ENCODE measurements at places on chromosomes 7 and 10.

- DNase-seq, result no peak
Measured at GRCh38 chr7:155770241-155770640, 42.0 kb downstream of the SHH start.

- DNase-seq, result no peak
Measured at GRCh38 chr7:39085590-39086049, 107.9 kb downstream of the POU6F2 start.

DNA sequence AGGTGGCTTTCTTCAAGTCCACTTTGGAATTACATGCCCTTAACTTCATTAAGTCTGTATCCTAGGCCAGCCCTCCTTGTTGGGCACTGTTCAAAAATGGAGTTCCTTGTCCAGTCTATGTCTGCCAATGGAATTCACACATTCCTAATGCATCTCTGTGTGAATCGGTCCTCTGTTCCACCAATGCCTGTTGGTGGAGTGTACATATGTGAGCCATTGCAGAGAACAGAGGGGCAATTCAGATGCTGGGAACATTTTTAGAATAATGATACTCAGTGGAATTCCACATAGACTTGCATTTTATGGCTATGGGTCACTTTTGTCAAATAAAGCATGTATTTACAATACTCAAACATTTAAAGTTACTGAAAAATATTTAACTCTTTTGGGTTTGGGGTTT is 108.3 kb downstream of the COL28A1 start:
- no peak for DNase-seq

- no peak for DNase-seq
Measured at GRCh38 chr10:17873946-17874345, 64.8 kb downstream of the MRC1 start.

- DNase-seq, result no peak
Measured at GRCh38 chr10:113499806-113500205, 53.0 kb upstream of the HABP2 start.

DNA sequence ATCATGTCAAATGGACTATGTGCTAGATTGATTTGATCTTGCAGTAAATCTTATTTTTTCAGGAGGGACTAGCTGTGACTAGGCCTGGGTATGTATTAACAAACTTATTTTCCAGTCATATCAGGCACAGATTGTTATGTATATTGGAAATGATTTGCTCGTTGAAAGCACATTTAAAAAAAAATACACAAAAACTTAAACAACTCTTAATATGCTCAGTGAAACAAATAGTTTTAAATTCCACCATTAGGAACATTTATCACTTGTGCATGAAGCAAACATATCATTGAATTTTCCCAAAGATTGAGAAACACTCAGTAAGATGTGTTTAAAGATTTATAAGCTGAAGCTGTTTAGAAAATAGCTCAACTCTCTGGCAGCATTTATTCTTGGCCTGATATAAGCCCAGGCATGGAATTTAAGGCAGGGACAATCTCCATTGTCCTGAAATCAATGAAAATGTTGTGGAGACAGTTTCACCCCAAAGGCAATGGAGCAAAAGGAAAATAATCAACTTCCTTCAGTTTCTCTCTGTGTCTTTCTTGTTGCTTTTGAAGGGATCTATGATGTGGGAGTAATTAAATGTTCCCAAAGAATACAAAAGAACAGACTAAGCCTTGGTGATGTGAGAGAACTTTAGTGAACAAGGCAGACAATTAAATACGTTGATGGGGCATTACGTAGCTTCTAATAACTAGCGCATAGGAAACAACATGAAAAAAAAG is 250.3 kb downstream of the GPR37 start:
- DNase-seq, result no peak

- DNase-seq, result peak; percentile 26
Measured at GRCh38 chr7:155860840-155861479, 48.7 kb upstream of the SHH start.

DNA sequence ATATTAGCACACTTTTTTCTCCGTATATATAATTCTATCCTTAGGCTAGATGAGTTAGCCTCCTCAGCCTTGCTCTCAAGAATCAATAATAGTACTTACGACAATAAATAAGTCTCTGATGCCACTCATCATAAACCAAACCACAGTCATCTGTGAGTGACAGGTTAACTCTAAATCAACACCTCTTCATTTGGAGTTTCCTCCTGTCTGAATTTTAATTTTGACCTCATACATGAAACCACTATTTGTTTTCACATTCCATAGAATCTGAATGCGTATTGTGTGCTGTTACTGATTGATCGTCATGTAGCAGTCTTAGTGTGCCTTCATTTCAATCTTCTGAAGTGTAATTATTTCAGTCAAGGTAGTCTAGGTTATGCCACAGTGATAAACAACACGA is 85.8 kb downstream of the HGF start:
- DNase-seq, result no peak

- peak; percentile 18 for DNase-seq
Measured at GRCh38 chr7:134016223-134016941, 110.8 kb upstream of the LRGUK start.

DNA sequence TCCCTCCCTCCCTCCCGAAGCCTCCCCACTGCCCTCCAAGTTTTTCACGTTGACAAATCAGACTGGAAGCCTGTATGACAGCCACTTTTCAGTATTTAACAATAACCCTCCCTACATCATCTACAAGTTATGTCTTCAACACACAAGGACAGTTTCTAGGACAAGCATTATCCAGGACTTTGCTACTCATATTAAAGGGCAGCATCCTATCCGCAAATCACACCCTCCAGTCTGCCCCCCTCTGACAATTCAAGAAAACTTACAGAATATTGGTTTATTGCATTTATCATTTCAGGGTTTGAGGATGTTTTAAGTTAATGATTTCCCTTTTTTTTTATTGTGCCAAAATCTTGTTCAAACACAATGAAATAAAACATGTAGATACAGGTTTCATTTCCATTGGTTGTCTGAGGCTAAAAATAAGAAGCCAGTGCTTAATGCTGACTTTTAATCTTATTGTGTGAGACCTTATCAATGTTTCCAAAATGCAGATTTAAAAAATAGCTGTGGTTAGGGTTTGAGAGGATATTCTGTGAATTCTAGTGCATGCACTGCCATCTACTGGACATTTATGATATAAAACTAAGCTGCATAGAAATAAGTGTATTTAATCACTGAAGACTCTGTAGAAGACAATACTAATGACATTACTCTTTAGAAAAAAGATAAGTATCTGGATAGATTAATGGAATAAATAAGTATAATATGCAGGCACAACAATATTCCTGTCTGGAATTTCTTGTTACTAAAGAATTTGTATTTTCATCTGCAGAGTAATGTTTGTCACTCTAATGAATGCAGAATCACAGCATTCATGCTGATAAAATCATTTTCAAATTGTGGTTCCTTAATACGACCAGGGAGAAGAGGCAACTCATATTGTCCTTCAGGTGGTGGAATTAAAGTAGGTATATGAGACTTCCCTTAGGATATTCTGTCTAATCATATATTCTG is 64.1 kb downstream of the CAV1 start:
- peak; percentile 57 for DNase-seq

DNA sequence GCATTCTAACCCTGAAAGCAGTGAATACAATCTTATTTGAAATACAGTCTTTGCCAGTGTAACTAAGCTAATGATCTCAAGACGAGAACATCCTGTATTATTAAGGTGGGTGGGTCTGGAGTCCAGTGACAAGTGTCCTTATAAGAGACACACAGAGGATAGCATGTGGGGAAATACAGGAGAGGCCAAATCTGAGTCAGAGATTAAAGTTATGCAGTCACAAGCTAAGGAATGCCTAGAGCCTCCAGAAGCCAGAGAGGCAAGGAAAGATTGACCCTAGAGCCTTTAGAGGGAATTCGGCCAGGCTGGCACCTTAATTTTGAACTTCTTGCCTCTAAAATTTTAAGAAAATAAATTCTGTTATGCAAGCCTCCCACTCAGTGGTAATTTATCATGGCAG is 87.5 kb upstream of the HGF start:
- peak; percentile 42 for DNase-seq

DNA sequence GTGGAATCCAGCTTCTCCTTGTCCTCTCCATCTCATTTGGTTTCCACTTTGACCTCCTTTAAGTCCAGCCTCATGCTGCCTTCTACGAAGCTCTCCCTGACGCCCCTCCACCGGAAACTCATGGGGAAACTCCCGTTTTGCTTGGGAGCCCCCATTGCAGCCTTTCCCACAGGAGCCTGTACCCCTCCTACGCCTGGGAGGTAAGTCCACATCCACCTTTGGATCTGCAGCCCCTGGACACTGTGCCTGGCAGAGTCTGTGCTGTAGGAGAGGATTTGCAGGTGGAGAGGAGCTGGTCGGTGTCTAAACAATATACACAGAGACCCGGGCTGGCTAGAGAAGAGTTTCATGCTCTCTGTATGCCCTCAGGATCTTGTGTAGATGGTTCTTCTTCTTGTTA is 296.1 kb downstream of the GLRX3 start:
- DNase-seq, result no peak

DNA sequence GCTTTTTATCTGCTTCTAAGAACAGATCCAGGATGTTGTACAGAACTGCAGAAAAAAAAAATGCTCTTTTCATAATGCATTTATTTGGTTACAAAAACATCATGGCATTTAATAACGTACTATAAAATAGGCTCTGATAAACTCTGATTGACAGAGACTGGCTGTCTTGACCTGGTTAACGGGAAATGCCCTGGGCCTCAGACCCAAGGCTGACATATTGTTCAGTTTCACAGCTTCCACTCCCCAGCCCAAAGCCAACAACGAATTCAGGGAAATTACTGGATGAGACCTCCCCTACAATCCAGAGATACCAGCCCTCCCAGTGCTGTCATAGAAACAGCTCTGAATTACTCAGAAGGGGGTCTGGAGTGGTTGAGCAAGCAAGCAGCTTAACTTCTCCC is 260.1 kb downstream of the CREB5 start:
- DNase-seq, result no peak

GRCh38 chr7:141889321-141889720 is 26.9 kb upstream of the OR9A4 start:
- no peak for DNase-seq

DNA sequence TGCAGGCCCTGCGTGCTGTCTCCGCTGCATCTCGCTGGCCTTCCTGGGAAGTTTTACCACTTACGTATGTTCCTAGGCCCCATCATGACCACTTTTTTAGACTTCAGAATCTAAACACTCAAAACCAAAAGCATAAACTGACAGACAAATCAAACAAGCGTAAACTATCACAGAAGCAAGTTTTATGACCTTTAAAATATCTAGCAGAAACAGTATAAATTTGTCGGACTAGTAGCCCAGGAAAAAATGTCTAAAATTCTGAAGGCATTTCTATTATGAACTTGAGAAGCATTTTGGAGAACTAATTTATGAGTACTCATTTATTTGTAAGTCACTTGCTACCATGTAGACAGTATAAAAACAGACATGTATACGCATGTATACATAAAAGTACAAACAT is 10.6 kb downstream of the LRRC27 start:
- no peak for DNase-seq

DNA sequence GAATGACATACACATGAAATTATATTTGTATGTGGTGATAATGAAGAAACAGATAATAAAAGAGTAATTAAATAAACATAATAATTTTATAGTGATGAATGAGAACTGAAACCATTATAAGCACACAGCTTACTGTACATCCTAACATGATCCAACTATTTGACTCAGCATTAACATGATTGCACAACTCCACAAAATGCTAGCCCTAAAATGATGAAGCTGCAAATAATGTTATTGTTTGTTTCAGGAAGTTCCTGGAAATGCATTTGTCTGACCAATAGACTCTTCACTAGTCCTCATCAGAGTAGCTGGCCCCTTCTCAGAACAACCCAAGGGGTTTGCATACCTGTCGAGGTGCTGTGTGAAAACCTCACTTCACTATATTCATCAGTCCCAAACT is 115.5 kb downstream of the RTKN2 start:
- no peak for DNase-seq

DNA sequence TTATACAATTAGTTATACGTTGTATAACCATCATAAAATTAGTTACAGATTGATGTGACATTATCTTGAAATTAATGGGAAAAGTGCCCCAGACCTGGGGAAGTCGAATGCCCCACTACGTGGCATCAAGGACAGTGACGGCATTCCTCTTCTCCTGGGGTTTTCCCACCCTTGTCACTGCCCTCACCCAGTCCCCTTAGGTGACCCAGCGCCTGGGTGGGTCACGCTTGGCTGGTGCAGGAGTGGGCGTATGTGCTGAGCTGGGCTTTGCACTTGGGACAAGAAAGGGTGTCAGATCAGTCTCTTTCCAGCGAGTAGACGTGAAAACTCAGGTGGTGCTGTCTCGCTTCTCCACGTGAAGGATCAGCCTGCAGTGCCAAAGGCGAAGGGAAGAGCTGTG is 7.6 kb downstream of the FOXK1 start:
- DNase-seq, result peak; percentile 64

DNA sequence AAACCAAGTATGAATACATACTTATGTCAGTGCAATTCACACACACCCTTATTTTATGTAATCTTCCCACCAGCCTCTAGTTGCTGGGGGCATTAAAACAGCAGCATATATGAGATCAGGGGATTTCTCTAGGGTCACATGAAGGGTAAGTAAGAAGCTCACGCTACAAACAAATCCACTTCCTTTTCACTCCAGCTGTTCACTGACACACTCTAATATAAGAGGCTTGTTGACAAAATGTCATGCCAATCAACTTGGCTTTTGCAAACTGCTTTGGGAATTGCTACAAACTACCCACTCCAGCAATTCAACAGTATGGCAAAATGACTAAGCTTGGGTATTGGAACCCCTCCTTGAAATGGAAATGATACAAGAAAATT is 10.3 kb downstream of the FAM3C start:
- DNase-seq, result no peak

- no peak for DNase-seq
Measured at GRCh38 chr7:124792696-124793095, 27.1 kb upstream of the GPR37 start.

GRCh38 chr10:110209926-110210673 is 2.7 kb downstream of the MXI1 start:
- no peak for DNase-seq

DNA sequence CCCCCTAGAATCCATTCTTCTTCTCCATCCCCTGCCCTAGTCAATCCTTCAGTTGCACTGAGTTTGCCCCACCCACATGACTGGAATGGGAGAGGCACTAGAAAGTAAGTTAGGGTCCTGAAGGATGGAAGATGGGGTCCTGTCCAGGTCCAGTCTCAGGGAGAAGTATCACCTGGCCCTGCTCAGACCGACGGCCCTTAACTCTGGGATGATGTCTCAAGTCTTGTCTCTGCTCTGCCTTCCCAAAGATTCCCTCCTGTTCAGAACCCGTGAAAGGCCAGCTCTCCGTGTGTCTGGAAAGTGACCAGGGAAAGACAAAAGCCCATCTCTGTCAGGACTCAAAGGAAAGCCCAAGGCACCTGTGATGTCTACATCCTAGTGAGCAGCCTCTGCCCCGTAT is 88.8 kb downstream of the OAT start:
- no peak for DNase-seq

DNA sequence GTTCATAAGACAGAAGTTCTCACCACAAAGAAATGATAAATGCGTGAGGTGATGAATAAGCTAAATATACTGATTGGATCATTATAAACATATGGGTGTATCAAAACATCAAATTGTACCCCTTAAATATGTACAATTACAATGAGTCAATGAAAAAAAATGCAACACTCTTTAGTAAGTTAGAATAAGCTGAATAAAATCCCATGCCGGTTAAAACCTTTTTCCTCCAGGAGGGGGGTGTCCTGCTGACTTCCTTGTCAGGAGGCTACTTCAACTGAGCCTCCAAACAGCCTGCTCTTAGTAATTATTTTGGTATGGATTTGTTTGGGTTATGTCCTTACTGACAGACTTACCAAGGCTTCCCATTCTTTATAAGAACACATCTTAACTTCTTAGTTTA is 649.1 kb downstream of the INHBA start:
- DNase-seq, result no peak

All from RCC 7860 (cell line).